ENCODE measurements at places on chromosomes 3 and 15.

- no peak for DNase-seq
Observed at GRCh38 chr3:10823516-10823818, 7.4 kb downstream of the SLC6A11 start.

- DNase-seq = no peak
Observed at GRCh38 chr3:184539801-184540435, 21.7 kb upstream of the EPHB3 start.

DNA sequence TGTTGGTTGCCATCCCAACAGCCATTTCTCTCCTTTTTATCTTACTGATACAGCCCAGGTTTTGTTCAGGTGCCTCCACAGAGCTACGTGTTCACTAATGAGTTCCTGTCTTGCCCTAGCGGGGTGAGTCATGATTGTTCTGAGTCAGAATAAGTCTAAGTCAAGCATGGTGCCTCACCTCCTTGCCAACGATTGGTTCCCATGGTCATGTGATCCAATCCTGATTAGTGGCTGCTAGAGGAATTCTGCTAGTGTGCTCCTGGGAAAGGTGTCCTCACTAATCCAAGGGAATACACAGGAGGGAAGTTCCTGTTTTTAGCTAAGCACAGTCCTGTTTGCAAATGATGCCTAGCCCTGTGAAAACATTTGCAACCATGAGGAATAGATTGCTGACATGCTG lies 99.8 kb downstream of the NSUN3 start:
- DNase-seq = no peak

DNA sequence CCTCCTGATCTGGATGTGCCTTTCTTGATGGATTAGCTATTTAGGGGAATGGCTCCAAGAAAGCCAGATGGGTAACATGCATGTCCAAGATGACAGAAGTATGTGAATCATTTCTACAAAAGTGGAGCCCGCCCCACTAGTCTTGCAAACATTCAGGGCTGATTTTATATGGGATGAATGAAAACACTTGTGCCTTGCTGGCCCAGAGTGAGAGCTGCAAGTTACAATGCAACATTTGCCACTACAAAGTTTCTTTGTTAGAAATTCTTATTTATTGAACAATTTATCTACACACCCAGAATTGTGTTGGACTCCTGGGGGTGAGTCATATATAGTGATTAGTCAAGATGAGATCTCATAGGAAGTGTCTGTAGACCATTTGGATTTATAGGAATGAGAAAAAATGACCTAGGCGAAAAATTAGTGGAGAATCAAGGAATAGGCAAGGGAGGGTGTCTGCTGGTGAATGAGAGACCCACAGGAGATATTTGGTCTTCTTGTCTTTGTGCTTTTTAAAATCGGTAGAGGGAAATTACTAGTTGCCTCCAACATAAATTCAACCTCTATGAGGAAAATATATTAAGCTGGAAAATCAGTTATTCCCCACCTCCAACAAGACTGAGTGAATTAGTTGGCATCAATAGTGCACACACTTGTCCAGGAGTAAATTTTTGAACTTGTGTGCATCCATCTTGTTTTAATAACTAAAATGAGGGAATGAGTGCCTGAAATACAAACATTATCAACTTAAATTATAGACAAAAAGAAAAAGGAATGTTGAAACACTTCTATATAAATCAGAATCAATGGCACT lies 53.5 kb upstream of the DCBLD2 start:
- DNase-seq = no peak

GRCh38 chr15:57160823-57161560 lies 215.3 kb upstream of the CGNL1 start:
- DNase-seq = no peak

- no peak for DNase-seq
Observed at GRCh38 chr15:87416591-87417257, 839.8 kb downstream of the NTRK3 start.

DNA sequence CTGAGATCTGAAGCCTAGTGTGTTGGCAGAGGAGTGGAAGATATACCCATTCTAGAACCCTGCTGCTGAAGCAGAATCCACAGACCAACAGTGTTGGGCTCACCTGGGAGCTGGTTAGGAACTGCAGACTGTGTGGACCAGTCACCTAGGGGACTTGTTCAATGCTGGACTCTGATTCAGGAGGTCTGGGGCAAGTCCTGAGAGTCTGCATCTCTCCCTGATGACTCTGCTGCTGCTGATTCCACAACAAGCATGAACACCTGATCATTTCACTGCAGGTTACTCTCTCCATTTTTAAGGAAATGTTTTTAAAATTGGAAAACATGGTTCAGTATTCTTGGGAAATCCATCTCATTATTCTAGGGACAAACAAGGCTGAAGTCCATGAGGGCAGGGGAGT lies 84.9 kb downstream of the SEMA6D start:
- DNase-seq = no peak

- DNase-seq = no peak
Observed at GRCh38 chr15:74028646-74029045, 34.1 kb downstream of the PML start.

DNA sequence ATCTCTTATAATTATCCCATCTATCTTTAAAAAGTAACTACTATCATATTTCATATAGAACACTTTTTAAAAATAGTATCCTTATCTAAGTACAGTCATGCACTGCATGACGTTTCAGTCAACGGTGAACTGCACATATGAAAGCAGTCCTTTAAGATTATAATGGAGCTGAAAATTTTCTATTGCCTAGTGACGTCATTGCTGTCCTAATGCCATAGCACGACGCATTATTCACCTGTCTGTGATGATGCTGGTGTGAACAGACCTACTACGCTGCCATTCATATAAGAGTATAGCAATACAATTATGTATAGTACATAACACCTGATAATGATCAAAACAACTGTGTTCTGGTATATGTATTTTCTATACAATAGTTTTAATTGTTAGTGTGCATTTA lies 225.0 kb downstream of the SOX2 start:
- DNase-seq = no peak

- no peak for DNase-seq
Observed at GRCh38 chr15:47333734-47334133, 383.6 kb upstream of the SEMA6D start.

DNA sequence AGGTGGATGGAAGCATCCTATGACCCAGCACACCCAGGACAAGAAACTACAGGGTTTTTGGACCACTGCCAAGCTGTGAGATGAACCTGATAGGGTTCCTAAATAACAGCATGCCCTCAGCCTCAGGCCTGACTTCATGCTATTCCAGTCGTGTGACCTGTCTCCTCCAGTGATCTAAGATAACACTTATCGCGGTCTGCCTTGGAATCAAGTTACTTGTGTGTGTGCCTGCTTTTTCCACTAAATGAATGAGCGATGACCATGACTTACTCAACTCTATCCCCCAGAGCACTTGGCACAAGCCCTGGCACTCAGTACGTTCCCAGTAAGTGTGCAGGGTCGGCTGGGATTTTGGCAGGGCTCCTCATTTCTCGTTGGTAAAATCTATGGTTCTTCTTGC lies 172.7 kb upstream of the TP63 start:
- DNase-seq = no peak

DNA sequence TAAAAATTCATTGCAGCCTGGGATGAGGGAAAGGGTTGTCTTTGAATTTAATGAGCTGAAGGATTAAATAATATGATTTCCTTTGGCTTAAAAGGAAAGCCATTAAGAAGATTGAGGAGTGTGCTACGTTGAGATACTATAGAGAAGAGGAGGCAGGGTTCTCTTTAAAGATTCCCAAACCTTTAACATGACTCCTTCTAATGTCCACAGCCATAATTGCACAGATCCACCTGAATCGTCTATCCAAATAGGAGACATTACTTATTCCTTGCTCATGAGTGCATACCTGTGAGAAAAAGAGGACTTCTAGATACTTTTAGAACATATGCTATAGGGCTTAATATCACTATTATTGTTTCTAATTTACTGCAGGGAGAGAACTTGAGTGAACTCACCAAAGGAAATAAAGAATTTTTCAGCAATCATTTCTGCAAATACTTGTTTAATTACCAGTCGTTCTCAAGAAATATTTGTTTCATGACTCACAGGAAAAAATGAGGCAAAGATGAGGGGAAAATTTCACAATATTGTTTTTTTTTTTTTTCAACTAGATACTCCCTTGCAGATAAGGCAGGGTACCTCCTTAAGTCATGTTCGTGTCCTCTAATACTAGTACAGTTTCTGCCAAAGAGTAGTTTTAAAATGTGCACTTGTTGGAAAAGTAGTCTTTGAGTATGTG lies 8.9 kb upstream of the SUCNR1 start:
- DNase-seq = no peak

DNA sequence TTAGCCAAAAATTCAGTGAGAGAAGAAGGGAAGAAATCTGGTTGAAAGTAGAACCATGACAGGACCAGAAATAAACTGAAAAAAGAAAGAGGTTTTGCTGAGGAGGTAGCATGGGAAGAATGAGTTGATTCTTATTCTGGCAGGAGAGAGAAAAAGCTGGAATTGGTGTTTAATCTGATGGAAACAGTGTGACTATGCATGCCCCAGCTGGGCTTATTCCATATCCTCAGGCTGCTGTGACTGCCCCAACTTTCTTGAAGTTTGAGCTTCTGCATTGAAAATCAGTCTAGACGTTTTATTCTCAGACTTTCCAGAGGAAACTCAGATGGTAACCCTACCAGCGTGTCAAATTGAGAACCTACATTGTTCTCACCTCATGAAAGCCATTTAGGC lies 352.5 kb upstream of the DCBLD2 start:
- DNase-seq = no peak

- DNase-seq = no peak
Observed at GRCh38 chr15:52028431-52029093, 9.5 kb downstream of the MAPK6 start.

- DNase-seq = peak; percentile 13
Observed at GRCh38 chr15:54841701-54842305, 354.9 kb downstream of the RSL24D1 start.

- peak; percentile 74 for DNase-seq
Observed at GRCh38 chr3:42979044-42979972, at the start of gene GASK1A. Gene GASK1A, plus strand, starts transcription at chr3:42979311. Its CDS starts 332 bp downstream, at chr3:42979643.

GRCh38 chr3:102400766-102401165 lies 34.0 kb upstream of the ZPLD1 start:
- DNase-seq = no peak

DNA sequence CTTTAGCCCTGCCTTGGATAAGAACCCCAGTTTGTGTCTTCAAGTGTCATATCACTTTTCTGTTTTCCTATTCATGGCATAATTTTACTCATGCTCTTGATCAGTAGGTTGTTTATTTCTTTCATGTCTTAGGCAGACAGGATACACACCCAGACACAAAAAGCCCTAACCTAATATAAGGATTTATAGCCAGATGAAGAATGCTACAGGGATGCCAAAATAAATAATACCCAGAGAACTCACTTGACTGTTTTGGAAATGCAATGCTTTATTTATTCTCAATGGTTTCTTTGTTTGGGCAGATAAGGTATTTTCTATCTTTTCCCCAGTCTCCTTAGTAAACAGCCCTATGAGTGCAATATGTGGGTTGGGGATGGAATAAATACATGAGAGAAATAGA lies 424.0 kb upstream of the PDZRN3 start:
- DNase-seq = no peak

GRCh38 chr3:46972396-46972795 lies 4.1 kb downstream of the CCDC12 start:
- no peak for DNase-seq
